ENCODE measurements at places on chromosomes 11 and 22.

DNA sequence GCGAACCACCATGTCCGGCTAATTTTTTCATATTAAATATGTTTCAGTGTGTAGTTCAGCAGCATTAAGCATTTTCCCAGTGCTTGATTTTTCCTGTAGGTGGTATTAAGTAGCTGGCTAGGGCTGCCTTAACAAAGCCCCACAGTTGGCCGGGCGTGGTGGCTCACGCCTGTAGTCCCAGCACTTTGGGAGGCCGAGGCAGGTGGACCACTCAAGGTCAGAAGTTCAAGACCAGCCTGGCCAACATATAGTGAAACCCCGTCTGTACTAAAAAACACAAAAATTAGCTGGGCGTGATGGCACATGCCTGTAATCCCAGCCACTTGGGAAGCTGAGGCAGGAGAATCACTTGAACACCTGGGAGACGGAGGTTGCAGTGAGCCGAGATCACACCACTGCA, 33.5 kb upstream of the TOLLIP start:
- DNase-seq = no peak

DNA sequence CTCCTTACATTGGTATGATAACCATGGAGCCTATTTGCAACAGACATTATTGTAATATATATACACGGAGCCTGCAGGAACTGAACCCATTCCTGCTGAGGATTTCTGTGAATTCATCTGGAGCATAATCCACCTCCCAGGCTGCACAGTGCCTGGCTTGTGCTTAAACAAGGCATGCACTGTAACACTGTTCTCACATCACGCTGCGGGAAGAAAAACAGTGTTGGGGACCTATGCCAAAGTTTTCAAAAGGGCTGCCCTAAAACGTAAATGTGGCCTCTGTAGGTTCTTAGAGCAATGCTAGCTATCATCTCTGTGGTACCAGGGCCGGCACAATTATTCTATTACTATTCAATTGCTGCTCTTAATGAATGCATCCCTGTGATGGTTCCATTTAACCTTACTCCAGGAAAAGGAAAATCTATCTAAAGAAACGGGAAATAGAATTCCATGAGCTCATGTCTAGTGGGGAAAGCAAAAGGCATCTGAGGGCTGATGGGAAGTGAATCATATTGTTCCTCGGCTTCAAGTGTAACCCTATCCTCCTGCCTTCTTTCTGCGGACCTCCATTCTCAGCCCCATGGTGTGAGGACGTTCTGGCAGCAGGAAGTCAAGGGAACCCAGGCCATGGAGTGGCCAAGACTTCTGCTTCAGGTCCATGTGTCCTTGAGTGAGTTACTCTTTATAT, 525.5 kb downstream of the SOX6 start:
- no peak for DNase-seq

DNA sequence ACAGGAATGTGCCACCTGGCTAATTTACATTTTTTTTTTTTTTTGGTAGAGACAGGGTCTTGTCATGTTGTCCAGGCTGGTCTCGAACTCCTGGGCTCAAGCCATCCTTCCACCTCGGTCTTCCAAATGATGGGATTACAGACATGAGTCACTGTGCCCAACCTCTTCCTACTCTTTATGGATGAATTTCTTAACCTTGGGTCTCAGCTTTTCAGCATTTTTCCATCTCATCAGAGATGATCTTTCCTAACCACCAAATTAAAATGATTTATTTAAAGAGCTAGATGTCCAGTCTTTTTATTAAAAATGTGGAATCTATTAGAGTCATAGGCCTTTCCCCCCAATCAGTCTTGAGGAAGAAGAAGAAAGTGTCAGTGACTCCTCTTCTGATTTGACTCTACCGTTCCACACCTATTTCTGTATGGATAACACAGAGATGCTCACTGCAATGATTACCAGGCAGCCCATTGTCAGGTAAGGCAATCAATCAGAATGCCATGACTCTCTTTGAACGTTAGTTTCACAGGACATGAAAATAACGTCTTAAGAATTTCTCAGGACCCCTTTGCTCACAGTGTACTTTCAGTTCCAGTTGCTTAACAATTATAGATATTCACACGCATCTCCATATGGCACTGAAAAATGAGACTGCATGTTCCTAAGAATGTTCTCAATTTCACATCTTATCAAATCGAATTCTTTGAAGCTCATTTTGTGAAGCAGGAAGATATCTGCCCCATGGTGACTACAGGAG, 51.0 kb downstream of the MIAT start:
- DNase-seq = no peak

- no peak for DNase-seq
These were observed 87.2 kb upstream of the GRIK4 start for GRCh38 chr11:120424185-120424969.

DNA sequence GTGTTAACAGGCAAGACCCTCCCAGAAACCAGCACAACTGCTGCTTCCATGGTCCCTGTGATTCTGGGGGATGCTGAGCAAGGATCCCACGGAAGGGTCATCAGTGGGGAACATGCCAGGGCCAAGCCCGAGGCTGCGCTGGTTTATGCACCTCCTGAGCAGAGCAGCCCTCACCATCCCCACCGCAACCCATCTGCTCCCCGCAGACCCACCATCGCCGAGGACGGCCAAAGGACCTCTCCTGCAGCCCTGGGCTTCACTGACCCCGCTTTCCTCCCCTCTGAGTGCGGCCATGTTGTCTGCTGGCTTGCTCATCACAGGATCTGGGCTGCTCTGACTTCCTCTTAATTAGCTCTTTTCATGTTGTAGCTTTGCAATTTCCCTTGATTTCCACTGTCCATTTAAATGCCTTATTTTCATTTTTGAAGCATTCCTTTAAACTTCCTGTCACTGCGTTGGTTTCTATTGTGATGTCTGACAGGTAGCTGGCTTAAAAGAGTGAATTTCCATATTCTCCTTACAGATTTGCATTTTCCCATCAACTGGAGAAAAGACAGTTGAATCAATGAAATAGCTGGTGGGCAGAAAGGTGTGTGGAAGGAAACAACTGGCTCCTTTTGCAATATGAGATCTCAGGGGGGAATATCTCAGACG, 14.9 kb downstream of the TP53AIP1 start:
- DNase-seq = no peak

- DNase-seq = no peak
These were observed 16.0 kb upstream of the PHLDA2 start for GRCh38 chr11:2945031-2945756.

- no peak for DNase-seq
These were observed 124.5 kb downstream of the ST3GAL4 start for GRCh38 chr11:126480015-126480409.

DNA sequence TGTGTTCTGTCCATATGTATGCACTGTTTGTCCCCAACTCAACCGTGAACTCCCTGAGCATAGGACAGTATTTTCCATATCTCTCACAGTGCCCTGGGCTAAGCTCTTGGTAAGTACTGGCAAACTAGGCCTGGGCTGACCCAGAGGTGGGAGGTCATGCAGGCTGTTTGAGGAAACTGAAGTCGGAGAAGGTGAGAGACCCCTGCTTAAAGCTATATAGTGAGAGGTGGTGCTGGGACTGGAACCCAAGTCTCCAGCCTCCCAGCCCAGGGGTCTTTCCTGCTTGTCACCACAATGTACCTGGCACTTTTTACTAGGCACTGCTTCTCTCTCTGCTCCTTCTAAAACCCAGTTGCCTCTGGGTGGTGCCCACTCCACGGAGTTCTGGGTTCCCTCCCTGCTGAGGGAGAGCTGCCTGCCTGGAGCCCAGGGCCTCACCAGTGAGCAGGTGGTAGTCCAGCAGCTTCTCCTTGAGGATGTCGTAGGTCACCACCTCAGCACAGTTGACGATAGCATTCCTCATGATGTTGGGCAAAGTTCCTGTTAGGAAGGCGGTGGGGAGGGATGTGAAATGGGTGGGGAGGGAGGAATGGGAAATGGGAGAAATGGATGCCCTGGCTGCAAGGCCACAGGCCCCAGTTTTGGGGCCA, 4.7 kb downstream of the UCP3 start:
- DNase-seq = no peak
